HuH-7.5 (cell line): ENCODE measurements at places on chromosomes 13 and 19.

DNA sequence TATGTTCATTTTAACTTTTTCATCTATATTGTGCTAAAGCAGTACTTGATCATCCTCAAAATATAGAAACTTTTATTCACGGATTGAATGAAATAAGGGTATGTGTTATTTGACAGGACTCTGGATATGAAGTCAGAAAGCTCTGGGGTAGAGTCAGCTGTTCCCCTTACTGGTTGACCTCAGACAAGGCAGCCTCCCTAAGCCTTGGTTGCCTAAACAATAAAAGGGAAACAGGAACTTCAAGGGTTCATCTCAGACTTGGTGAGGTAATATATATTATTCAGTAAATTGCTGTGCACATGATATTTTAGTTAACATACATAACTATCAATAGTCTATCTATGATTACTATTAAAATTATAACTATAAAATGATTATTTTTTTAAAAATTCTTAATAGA lies 13.6 kb downstream of the POLR1D start:
- DNase-seq: no peak

GRCh38 chr19:8511573-8512101 lies 2.3 kb downstream of the ZNF414 start:
- DNase-seq: no peak

GRCh38 chr19:17554968-17555479 lies 425 bp upstream of the COLGALT1 start:
- DNase-seq: no peak

GRCh38 chr13:57992416-57992815 lies 360.9 kb downstream of the PCDH17 start:
- DNase-seq: no peak

GRCh38 chr13:36354842-36355623 lies 8.8 kb upstream of the SPART start:
- DNase-seq: no peak

DNA sequence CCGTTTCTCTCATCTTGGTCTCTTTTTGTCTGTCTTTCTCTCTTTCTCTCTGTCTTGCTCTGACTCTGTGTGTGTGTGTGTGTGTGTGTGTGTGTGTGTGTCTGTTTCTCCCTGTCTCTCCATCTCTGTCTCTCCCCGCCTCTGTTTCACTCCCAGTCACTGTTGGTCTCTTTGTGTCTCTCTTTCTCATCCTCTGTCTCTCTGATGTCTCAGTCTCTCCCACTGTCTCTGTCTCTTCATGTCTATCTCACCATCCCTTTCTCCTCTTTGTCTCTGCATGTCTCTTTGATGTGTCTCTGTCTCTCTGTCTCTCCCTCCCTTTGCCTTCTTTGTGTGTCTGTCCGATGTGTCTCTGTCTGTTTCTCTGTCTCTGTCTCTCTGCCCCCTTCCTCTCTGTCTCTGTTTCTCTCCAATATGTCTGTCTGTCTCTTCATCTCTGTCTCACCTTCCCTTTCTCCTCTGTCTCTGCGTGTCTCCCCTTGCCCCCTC lies 2.5 kb downstream of the NFIC start:
- no peak for DNase-seq

GRCh38 chr19:28436320-28436719 lies 776.6 kb downstream of the UQCRFS1 start:
- no peak for DNase-seq

GRCh38 chr19:16369664-16370576 lies 45.3 kb downstream of the KLF2 start:
- DNase-seq: no peak

DNA sequence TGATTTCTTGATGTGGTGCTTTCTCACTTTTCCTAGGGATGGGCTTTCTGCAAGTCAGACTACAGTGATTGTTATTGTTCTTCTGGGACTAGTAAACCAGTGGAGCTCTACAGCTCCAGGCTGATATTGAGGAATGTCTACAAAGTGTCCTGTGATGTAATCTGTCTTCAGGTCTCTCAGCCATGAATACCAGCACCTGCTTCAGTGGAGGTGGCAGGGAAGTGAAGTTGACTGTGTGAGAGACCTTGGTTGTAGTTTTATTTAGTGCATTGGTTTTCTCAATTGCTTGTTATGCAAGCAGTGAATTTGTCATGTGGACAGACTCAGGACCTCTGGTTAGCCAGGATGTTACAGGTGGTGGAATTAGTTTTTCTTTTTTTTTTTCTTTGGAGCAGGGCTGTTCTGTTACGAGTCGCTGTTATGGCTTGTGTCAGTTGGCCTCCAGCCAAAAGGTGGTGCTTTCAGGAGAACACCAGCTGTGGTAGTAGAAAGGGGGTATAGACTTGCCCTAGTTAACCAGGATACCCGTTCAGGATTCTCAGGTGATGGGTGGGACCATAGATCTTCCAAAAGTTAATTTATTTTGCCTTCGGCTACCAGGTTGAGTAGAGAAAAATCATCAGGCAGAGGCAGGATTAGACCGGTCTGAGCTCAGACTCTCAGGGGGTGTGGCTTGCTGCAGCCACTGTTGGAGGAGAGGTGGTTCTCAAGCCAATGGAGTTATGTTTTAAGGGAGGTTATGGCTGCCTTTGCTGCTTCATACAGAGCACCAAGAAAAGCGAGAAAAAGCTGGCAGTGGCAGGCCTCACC lies 11.9 kb upstream of the ZNF675 start:
- DNase-seq: no peak

DNA sequence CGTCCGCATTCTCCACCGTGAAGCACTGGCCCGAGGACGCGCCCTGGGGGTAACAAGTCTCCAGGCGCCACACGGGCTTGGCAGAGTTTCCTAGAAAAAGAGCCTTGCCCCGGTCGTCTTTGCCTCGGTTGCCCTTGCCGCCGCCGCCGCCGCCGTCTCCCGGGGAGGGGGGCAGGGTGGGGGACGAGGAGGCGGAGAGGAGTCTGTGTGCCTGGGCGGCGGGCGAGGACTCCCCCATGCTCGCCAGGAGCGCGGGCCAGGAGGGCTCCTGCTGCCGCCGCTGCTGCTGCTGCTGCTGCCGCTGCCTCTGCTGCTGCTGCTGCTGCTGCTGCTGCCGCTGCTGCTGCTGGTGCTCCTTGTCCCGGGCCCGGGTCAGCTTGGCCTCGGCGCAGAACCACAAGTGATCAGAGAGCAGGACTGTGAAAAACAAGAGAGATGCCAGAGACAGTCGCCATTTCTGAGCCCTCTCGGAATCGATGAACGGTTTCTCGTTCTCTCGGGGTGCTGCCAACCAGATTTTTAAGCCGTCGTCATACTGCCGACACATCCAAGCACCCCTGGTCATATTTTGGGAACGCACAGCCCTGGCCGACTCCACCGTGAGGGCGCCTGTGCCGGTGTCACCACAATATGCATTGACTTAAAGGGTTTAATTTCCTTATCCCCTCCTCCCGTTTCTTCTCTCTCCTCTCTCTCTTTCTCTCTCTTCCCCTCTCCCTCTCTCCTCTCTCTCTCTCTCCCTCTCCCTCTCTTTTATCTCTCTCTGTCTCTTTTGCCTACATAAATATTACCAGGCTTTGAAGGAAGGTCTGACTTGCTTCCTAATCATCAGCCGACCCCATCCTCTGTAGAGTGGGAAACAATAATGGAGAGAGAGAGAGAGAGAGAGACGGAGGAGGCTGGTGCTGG lies 349.1 kb downstream of the LIG4 start:
- DNase-seq: no peak

DNA sequence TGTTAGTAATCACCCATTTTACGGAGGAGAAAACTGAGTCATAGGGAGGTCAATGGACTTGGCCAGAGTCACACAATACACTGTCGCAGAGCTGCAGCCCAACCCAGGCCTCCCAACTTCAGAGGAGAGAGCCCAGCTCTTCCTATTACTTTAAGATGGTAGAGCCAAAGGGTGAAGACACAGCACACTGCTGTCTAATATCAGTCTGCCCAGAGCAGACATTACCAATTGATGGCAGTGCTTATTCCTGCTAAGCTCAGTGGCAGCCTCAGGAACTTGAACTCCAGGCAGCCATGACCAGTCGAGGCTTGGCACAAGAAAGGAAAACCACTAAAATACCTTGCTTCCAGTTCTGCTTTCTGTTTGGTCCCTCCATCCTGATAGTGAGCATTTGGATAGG lies 18.4 kb downstream of the TMEM150B start:
- no peak for DNase-seq

GRCh38 chr13:96052656-96053002 lies 572 bp downstream of the UGGT2 start:
- peak; percentile 12 for DNase-seq

GRCh38 chr13:78309497-78310180 lies 293.7 kb downstream of the POU4F1 start:
- DNase-seq: no peak

DNA sequence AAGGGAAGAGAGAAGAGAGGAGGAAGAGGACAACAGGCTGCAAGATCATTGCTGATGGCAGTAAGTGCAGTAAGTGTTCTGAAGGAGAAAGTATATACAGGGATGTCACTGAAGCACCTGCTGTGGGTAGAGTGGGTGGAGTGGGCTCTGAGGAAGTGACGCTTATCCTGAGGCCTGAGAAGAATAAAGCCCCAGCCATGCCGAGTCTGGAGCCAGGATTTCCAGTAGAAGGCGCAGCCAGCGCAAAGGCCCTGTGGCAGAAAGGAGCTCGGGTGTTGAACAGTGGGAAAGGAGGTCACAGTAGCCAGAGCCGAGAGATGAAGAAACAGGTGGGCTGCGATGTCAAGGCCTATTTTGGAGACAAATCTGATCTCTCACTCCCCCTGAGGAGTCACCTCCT lies 31.8 kb upstream of the ADGRE5 start:
- no peak for DNase-seq

DNA sequence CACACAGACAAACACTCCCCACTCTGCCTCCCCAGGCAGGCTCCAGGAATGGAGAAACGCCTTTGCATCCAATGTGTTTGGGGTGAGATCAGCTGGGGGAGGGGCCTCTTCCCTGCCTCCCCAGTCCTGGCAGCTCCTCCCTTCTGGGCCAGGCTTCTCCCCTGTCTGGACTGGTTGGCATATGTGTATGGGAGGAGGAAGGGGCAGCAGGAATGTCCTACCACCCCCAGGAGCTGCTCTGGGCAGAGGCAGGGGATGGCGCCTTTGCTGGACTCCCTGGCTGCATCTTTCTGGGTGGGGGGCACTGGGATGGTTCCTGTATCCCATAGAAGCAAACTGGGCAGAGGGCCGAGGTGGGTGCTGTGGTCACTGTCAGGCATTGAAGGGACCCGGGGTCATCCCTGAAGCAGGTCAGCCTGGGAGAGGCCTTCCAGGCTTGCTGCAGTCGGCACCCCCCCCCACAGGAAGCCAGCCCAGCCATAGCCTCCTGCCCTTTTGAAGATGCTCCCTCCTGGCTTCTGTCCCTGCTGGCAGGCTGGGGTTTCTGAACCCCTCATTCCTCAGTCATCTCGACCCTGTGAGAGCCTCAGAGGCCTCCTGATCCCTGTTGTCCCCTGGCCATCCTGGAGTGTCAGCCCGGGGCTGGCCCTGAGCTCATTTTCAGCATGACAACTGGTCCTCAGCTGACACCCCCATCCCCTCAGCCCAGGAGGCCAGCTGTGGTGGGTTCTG lies 21.2 kb upstream of the SLC7A10 start:
- no peak for DNase-seq

DNA sequence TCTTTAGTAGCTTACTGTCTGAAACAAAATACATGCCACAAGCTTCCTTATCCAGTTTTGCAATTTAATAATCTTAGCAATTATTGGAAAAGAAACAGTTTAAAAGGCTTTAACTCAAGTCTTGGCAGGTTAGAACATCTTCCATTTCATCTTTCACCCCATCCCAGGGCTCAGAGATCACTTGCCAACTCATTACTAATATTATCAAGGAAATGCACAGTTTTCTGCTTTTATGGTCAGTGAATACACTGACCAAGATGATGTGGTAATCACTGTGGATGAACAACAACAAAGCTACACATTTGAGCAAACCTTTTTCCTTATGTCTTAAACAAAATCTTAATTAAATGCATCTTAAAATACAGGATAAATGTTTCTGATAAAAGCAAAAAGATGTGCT lies 48.0 kb upstream of the ITM2B start:
- DNase-seq: no peak

DNA sequence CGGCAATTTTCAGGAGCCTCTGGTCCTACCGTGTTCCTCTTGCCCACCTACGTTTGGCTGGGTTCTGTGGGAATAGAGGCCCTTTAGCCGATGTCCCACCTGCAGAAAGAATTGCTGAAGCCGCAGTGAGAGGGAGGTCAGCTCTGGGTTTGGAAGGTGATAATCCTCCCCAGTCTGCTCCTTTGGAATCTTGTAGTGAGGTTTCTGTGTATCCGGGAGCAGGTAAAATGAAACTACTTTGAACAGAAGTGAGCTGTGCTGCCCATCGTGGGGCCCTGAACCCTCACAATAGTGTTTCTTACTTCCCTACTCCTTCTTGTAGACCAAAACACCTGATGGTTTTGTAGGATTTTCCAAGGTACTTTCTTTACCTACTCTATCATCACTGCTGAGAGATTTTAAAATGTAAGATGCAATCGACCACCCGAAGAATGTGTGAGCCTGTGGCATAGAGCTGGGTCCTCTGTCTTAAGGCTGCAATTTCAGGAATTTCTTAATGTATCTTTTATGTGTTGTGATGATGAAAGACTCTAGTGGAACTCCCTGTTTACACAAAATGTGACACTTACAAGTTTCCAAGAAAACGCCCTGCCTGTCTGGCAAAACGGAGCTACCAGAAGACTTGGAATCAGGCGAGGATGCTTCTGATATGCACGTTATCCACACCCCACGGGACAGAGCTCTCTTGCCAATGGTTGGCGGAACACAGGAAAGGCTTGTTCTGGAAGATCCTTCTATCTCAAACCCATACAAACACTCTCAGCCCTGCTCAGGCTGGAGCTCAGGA lies 76.1 kb downstream of the RGCC start:
- DNase-seq: no peak

- no peak for DNase-seq
Observed at GRCh38 chr19:1645299-1645698, 7.1 kb downstream of the TCF3 start.

GRCh38 chr19:41541990-41542584 lies 33.9 kb upstream of the CEACAM21 start:
- DNase-seq: no peak

DNA sequence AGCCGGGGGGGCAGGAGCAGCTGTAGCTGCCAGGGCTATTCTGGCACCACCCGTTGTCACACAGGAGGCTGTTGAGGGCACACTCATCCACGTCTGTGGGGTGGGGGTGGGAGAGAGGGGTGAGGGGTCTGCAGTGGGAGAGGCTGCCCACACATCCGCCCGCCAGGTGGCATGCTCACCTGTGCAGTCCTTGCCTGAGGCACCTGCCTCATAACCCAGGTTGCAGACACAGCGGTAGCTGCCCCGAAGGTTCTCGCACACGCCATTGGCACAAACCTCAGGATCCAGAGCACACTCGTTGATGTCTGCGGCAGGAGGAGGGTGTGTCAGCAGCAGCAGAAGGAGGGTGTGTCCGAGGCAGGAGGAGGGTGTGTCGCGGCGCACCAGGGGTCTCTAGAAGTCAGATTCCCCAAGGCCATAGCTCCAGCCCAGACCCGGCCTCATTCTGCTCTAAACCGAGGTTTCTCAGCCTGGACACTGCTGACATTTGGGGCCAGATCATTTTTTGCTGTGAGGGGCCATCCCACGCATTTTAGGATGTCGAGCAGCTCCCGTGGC lies 20.3 kb downstream of the FBN3 start:
- no peak for DNase-seq
